Stimulated activated CD4-positive, alpha-beta T cell treated with anti-CD3 and anti-CD28 coated beads, Interleukin-4, amount 100 ng/mL, for 4 hours (primary cell): ENCODE measurements at places on chromosomes 16 and 17.

DNA sequence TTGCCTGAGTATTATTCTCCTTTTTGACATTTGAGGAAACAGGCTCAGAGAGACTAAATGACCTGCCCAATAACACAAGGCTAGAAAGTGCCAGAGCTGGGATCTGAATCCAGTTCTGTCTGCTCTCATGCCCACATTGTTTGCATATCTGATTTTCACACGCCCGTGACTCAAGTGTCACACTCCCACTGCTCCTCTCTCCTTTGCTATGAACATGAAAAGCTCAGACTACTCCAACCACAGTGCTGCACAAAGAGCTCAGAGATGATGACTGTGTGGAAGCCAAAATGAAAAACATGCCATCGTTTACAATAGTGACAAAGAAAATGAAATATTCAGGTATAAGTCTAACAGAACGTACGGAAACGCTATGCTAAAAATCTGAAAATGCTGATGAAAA is 107.9 kb downstream of the SMG6 start:
- DNase-seq = peak; percentile 52

DNA sequence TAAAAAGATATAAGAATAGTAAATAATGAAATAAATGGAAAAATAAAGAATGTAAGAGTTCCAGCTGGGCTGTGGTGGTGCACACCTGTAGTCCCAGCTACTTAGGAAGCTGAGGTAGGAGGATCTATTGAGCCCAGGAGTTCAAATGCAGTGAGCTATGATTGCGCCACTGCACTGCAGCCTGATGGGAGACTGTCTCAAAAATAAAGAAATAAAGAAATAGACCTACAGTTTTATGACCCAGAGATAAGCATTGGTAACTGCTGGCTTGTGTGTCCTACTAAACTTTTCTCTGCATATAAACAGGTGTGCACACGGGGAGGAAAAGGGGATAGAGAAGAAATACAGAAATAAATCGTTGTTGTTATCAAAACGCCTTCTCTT is 7.8 kb upstream of the PDP2 start:
- no peak for DNase-seq

DNA sequence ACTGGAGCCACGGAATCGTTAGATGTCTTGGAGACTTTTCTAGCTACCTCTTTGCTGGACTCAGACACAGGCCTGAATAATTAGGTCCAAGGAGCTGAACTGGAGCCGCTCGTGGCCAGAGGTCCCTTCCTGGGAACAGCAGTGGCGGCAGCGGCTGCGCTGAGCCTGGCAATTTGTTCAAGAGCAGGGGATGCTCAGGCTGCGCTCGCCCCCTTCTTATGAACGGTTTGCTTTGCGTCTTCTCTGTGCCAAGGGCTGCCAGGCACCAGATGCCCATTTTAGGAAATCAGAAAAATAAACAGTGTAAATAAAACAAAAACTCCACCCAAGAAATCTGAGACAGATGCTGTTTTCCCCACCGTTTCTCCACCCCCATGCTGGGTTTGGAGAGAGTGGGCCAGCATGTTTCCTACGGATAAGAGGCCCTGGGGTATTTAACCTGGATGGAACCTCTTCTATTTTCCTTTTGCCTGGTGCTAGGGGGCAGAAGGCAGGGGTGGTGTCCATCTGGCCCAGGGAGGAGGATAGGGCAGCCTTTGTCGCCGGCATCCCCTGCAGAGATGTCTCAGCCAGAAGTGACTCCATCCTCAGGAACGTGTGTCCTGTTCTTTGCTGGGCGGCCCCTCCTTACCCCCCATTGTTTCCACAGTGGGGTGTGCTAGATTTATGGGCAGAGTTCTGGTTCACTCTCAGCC is 163.4 kb downstream of the SEC14L1 start:
- DNase-seq = no peak

DNA sequence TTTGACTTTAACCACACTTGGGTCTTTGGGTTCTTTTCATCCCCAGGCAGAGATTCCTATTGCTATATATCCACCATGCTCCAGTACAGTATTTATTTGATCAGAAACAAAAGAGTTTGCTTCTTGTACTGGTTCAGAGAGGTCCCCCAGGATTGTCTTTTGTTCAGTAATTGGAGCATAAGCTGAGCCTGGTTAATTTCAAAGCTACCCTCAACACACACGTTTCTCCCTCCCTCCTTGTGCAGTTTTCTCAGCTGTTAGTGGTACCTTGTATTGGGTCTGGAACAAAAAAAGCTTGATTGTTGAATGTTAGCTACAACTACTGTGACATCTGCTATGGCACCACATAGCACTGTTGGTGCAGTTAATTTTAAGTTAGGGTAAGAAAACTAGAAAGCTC is 50.0 kb downstream of the NUP93 start:
- no peak for DNase-seq

DNA sequence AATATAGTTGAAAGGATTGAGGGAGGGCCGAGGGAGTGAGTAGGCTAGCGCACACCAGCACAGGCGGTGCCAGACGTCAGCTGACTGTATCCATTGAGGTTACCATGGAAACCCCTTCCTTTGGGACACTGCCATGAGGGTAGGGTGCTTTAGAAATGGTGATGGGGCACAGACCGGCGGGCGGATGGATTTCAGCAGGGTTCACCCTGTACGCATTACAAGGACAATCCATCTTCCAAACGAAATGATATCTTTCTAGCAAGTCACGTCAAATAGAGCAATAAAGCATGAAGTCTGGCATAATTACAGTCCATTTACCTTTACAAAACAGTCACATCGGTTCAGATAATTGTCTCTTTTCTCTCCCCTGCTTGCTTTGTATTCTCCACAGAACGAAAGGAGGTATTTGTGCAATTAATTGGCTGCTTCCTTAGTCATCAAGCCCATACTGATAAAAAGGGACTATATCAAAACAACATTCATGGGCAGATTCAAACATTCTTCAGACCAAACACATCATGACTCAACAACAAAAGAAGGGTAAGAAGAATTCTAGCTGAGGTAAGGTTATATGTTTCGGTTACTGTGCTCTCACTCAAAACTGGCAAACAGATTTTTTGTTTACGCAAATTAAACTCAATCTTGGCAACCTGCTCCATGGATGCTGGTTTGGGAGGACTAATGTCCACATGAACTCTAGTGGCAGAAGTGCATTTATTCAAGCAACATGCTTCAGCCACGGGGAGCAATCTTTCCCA is 140.6 kb downstream of the CDK5R1 start:
- no peak for DNase-seq

DNA sequence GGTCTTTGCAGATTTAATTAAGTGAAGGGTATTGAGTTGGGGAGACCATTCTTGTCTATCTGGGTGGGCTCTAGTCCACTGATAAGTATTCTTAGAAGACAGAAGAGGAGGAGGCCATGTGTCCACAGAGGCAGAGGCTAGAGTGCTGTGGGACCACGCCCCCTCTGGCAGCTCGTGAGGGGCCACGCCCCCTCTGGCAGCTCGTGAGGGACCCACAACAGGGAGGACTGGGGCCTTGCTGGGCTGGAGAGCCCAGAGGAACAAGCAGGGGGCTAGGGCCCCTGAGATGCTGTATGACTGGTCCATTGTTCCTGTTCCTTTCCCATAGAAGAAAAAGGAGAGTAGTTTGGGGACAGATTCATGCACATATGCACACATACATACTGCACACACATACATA is 106.8 kb downstream of the METRNL start:
- no peak for DNase-seq

- DNase-seq = no peak
Observed at GRCh38 chr17:50529849-50530248, 2.7 kb upstream of the EPN3 start.

DNA sequence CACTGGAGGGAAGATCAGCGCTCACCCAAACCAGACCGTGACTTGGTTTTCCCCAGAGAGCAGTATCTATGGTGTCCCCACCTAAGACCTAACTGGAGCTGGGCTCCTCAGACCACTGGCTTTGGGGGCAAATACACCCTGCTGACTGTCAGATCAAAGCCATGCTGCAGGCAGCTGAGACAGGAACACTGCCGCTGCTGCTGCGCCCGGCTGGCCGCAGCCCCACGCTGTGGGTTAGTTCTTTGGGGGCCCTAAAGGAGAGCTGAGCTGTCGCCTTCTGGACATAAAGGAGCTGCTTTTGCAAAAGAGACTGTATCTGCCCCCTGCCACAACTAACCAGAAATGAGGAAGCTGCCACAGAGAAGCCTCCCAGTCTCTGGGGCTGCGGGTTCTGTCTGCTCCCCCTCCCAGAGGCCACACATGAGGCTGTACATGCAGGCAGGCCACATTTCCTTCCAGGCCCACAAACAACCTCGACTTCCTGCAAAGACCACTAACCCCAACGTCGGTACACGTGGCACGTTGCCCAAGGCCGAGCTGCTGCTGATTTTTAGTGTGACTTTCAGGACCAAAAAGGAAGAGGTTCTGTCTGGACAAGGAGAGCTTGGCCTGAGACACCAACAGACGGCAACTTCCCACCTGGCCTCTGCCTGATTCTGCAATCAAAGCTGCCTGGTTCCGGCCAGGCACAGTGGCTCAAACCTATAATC is 18.2 kb upstream of the ABR start:
- DNase-seq = peak; percentile 33

- DNase-seq = no peak
Observed at GRCh38 chr17:1060991-1061390, 64.1 kb downstream of the TIMM22 start.

GRCh38 chr17:5502552-5502951 is 16.2 kb downstream of the MIS12 start:
- no peak for DNase-seq

DNA sequence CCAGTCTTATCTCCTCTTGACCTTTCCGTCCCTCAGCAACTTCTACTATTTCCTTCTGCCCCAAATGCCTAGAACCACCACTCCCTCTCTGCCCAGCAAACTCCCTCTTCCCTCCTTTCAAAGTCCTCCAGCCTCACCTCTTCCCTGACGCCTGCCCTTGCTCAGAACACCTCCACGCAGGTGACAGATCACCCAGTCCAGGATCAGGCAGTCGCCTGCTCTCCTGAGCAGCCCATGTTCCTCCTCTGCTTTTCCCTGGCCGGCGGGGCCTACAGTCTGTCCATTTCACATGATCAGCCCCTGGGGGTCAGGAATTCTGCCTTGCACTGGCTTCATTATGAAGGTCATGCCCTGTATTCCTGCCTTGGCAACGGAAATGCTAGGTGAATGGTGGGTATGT is 422 bp downstream of the CD300LF start:
- DNase-seq = no peak

GRCh38 chr17:45672301-45672700 is 111.8 kb upstream of the CRHR1 start:
- DNase-seq = no peak

DNA sequence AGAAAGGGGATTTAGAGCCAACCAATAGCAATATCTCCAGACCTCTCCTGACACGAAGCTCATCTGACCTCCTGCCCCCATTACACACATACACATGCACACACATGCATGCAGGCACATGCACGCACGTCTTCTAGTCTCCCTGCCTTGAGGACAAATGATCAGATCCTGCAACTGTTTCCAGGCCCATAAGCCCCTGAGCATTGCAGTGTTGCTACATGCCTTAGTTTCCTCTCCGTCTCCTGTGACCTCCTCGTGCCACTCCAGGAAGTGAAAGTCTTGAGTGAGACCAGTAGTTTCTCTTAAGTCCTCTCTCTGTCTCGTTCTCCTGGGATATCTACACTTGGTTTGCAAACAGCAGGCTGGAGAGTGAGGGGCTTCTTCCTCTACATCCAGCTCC is 8.2 kb downstream of the CIITA start:
- DNase-seq = no peak

- DNase-seq = no peak
Observed at GRCh38 chr16:84838383-84838948, 18.7 kb downstream of the CRISPLD2 start.

GRCh38 chr16:85483424-85483823 is 129.7 kb upstream of the GSE1 start:
- DNase-seq = no peak

DNA sequence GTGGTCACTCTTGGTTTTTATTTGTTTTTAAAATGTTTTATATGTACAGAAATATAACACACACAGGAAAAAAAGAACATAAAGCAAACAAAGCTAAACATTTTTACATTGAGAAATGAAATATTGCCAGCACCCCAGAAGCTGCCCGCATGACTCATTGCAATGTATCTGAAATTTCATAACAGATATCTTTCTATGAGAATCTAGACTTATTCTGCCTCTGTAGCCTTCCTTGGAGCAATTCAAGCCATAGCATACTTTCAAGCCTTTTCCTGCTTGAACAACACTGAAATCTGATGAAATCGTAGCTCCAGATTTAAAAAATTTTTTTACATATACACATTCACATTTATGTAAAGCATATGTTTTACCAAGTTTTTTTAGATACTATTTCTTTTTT is 86.9 kb downstream of the RBBP6 start:
- no peak for DNase-seq

DNA sequence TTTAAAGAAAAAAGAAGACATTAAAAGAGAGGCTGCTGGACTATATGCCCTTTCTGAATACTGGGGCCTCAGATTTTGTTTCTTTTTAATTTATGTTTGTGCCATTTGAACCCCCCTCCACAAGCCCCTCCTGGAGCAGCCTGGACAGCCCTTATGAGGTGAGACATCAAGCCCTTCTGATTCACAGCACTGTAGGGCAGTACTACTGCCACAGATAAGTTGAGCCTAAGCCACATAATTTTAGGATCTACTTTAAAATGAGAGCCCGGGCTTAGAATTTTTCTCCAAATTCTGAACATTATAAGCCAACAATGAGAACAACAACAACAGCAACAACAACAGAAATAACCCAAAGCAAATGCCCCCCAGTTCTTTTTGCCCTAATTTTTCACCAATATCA is 256.9 kb upstream of the SALL1 start:
- no peak for DNase-seq

DNA sequence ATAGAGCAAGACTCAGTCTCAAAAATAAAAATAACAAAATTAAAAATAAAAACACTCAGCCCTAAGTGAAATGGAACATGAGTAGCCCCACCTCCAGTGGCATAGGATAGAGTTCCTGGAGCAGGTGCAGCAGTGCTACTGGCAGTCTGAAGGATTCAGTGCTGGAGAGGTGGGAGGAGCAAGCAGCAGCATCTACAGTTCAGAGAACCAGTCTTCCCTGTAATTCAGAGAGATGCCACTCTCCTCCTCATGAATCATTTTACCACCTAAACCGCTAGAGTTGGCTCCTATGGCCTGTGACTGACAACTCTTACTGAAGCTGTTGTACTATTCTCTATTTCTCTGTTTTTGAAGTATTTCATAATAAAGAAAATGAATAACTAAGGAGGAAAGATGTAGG is 56.0 kb upstream of the SMURF2 start:
- no peak for DNase-seq
